NCI-H2107 (cell line): ENCODE measurements at places on chromosomes 7 and 10.

GRCh38 chr10:33114451-33114952 is 156.5 kb upstream of the ITGB1 start:
- DNase-seq: no peak

DNA sequence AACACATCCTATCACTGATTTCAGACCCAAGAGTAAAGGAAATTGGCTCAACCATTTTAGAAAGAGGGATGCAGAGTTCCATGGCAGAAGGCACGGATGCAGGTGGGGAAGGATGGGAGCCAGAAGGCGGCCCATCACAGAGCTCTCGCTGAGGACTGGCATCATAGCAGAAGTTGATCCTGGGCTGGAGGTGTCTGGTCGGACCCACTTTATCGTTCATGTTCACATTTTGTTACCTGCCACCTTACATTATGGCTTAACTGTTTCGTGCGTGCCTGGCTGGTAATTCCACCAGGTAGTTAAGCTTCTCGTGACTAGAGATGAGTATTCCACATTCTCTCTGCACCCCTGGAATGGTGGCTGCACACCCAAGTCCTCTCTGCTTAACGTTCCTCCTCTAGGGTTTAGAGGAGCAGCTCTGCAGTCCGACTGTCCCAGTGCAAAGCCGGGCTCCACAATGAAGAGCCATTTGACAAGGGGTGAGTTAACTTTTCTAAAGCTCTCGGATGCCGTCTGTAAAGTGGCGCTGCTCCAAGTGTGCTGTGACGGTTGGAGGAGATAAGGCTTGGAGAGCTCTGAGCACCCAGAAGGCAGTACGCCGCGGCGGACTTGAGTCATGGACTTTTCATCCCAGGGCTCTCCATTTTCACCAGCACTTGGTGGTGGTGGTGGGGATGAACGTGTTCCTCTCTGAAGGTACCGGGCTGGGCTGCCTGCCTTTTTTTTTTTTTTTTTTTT is 157.1 kb upstream of the SHH start:
- DNase-seq: no peak

DNA sequence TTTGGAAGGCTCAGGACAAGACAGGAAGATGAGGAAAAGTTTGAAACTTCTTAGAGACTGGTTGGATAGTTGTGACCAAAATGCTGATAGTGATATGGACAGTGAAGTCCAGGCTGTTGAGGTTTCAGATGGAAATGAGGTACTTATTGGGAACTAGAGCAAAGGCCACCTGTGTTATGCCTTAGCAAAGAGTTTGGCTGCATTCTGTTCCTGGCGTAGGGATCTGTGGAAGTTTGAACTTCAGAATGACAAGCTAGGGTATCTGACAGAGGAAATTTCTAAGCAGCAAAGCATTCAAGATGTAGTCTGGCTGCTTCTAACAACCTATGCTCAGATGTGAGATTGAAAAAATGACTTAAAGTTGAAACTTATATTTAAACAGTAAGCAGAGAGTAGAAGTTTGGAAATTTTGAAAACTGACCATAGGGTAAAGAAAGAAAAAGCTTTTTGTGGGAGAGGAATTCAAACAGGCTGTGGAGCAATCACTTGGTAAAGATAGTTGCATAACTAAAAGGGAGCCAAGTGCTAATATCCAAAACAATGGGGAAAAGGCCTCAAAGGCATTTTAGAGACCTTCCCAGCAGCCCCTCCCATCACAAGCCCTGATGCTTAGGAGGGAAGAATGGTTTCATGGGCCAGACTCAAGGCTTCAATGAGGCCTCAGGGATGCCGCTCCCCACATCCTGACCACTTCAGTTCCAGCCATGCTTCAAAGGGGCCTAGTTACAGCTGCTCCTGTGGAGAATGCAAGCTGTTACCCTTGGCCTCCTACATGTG is 415.1 kb downstream of the INHBA start:
- no peak for DNase-seq

GRCh38 chr10:122282909-122283308 is 11.8 kb downstream of the BTBD16 start:
- DNase-seq: no peak

DNA sequence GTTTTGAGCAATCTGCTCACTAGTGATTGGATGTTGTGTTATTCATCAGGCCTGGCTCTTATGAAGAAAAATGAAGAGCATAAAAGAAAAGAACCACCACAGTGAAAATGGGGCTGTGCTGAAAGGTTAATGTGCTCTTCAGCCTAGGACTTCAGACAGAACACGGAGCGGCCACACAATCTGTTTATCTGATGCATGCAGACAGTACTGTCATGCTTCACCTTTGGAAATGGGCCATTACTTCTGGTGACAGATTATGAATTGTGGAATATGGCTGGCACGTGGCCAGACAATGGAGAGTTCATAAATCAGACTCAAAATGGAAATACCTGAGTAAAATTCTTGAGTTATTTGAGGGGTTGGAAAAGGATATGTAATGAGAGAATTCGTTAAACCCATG is 86.0 kb upstream of the NOBOX start:
- no peak for DNase-seq

DNA sequence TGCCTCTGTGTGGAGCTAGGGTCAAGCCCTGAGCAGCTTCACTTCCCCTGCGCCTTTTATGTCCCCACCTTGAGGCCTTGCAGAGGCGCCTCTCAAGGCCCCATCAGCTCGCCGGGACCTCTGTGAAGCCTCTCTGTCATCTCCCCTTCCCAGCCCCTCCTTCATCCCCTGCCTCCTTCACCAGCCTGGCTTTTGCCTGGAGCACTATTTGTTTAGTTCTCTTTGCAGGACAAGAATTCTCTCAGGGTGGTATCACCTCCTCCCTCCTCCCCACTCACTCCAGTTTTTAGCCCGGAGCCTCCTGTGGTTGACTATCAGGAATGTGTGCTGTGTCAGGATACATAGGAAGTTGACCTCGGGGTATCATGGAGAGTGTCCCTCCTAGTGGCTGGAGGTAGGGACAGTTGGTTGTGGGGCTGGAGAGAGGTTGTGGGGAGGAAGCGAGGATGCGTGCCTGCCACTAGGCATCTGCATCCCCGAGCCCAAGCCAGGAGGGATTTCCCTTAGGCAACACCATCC is 89.8 kb upstream of the ANLN start:
- no peak for DNase-seq

DNA sequence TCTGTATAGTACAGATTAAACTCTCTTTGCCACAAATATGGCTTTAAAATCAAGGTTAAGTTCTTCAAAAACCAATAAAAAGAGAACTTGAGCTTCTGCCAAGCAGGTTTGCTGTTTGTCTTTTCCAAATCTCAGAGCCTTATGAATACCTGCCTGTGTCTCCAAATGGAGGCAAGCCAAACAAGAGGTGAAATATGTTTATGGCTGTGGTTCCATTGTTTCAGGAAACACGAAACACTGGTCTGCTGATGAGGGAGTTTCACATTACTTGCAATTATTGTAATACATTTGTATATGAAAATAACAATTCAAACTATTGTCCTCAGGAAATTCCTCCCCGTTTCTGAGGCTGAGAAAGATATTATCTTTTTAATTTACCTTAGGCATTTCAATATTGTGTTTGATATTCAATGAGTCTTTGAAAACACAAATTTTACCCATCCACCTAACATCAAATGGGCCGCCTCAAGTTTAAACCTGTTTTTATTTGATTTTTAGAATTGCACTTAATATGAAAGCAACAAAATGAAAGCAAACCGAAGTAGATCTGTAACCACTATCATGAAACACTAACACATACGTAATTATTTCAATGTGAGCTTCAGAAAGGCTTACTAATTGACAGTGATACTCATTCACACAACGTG is 359.3 kb downstream of the HGF start:
- no peak for DNase-seq

DNA sequence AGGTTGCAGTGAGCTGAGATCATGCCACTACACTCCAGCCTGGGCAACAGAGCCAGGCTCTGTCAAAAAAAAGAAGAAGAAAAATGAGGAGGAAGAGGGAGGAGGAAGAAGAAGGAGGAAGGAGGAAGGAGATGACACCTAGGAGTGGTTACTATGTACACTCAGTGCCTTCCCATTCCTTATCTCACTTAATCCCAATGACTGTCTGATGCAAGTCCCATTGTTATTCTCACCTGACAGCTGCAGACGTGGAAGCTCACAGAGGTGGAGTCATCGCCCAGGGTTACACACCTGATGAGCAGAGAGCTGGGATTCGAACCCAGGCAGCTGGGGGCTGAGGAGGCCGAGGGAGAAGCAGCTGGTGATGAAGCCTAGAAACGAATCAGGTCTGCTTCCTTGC is 258.8 kb downstream of the SNX10 start:
- DNase-seq: no peak

DNA sequence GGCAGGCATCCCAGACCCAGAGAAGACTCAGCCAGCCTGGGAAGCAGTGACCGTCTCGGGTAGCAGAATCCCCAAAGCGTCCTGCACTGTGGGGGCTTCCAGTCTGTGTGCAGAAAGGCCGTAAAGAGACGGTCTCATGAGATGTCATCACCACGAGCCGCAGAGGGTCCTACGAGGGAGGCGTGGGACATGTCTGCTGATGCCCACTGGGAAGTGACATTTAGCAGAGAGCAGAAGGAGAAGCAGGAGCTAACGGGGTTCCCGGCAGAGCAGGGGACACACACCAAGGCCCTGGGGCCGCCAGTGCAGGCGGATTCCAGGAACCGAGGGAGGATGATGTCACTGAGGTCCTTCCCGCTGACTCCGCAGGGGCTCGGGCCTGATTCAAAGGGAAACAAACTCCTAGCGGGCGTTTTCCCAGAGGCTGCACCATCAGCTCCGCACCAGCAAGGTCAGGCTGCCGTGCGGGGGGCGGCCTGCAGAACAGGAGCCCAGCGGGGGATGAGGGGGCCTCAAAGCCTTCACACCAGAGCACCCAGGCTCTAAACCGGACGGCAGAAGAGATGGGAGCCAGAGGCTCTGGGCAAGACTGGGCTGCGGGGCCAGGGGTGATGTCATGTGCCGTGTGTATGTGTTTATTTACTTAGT is 85.4 kb upstream of the PDGFA start:
- no peak for DNase-seq

- DNase-seq: no peak
Measured at GRCh38 chr10:122055252-122055651, 66.3 kb downstream of the TACC2 start.

DNA sequence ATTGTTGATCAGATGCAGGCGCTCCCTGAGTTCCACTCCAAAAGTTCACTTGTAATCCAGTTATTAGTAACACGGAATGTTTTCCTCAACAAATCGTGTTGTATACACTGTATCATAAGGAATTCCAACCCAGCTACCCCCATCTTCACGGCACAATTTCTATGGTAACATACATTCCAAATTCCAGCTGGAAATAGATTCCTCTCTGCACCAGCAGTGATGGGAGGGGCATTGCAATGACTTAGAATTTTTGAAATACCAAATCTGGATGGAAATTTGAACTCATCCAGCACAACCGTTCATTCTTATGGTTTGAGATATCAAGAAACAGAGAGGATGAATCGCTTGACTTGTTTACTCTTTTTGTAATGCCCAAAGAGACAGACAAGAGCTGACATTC is 38.9 kb upstream of the RHEB start:
- no peak for DNase-seq

- no peak for DNase-seq
Measured at GRCh38 chr10:97505152-97505551, 6.4 kb downstream of the UBTD1 start.

DNA sequence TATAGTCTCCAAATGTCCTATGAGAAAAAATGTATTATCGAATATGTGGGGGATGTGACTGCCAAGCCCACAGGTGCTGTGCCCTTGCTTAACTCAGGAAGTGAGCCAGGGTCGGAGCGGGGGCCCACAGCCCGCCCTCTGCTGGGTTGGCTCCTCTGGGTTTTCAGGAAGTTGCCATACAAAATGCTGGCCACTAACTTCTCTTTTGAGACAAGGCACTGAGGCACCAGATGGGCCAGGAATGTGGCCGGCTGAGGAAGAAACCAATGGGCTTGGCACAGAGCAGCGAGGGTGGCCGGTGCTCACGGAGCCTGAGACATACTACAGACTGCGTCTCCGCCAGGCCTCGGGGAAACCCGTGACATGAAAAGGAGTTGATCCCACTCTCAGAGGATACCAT is 58.9 kb downstream of the FAM53B start:
- no peak for DNase-seq

GRCh38 chr7:134535919-134536299 is 8.5 kb downstream of the AKR1B10 start:
- no peak for DNase-seq

DNA sequence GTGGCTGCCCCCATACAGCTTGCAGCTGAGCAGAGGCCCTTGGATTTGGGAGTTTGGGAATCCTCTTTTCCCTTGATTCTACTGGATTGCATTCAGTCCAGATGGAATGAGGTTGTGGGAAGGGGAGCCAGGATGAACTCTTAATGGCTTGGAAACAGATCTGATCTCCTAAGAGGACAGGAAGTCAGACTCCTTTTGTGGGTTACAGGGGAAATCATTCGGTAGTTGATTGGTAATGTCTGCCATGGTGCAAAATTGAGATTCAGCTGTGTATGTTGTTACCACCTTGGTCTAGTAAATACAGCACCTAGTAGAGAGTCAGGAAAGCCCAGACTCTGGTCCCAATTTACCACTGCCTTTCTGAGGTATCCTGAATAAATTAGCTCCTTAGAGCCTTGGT is 144.2 kb upstream of the TNRC18 start:
- no peak for DNase-seq

GRCh38 chr10:132354356-132355094 is 22.5 kb downstream of the LRRC27 start:
- DNase-seq: no peak

- DNase-seq: no peak
Measured at GRCh38 chr7:84535580-84536270, 341.1 kb upstream of the SEMA3A start.

DNA sequence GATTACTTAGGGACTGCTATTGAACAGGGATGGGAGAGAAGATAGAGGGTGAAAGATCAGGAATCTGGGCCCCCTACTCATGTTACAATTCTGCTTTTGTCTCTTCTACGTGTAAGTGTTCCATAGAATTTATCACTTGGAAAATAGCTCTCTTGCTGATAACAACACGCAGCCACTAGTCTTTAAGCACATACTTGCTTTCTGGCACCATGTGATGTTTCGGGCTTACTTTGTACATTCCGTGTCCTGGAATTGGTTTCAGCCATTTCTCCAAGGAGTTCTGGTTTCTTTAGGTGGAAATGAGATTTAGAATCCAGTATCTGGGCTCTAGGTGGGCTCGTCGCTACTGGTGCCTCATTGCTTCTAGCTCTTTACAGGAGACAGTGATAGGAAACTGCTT is 59.7 kb downstream of the TFAM start:
- DNase-seq: no peak

GRCh38 chr10:84270708-84271107 is 25.9 kb downstream of the RGR start:
- peak; percentile 3 for DNase-seq

DNA sequence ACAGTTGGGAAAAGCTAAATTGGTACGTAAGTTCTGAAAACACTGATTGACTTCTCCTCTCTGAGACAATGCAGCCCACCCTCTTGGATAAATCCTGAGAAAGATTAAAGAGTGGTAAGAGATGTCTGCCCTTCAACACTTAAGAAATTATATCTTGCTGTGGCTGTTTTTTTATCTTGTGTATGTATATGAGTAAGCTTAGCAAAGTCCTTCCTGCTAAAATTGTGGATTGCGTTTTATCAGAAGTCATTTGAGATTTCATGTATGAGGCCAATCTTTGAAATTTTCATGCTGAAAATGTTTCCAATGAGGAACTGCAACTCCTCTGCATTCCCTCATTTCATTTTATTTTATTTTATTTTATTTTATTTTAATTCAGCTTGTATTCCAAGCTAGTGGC is 106.2 kb upstream of the INHBA start:
- no peak for DNase-seq
